ENCODE measurements at places on chromosomes 4 and X.

DNA sequence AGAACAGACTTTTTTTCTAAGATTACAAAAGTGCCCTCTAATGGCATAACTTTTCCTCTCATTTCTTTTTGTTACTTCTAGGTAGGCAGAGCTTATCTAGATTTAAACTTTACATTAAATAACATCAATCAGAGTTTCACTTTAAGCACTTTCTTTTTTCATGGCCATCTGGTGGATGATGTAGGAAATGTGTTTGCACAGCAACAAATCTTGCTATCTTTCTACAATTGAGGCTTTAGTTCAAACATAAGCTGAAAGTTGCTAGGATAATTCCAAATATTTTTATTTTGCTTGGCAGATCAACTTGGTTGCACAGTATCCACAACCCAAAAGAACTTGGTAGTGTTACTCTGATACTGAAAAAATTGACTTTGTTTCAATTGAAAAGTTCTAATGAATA lies 22.0 kb downstream of the NDNF start:
- no peak for DNase-seq

GRCh38 chr4:187668526-187669082 lies 327.0 kb upstream of the ZFP42 start:
- DNase-seq = no peak

DNA sequence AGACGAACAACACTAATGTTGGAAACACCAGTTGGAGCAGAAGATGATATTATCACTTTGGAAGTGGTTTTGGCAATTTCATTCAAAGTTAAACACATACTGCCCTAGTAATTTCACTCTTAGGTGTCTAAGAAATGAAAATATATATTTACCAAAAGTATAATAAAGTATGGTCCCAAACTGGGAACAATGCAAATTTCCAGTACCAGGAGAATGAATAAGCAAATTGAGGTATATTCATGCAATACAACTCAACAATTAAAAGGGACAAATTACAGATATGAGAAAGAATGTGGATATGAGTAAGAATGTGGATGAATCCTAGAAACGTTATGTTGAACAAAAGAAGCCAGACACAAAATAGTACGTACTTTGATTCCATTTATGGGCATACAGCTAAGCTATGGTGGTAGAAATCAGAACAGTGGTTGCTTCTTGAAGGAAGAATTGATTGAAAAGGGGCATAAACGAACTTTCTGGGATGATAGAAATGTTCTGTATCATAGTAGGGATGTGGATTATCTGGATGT lies 10.0 kb downstream of the ELMOD2 start:
- no peak for DNase-seq

GRCh38 chr4:182908124-182908523 lies 9.1 kb downstream of the DCTD start:
- no peak for DNase-seq

GRCh38 chrX:154596290-154596929 lies 11.5 kb downstream of the CTAG1A start:
- no peak for DNase-seq

DNA sequence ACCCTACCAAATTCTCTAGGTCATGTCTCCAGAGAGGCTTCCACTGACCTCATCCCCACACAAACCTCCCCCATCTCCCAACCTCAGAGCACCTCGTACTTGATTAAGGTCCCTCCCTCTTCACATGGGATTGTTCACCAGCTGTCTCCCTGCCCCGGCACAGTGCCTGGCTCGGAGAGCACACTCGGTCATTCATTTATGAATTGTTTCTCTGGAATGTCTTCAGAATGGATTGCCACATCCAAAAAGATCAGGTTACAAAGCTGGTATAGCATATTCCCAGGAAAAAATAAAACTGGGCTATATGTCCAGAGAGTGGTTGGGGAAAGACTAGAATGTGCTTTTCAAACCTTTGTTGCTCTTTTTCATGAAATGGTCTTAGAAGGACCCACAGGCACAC lies 21.6 kb downstream of the JAKMIP1 start:
- no peak for DNase-seq

GRCh38 chrX:123854329-123854728 lies 5.5 kb upstream of the XIAP start:
- DNase-seq = no peak

DNA sequence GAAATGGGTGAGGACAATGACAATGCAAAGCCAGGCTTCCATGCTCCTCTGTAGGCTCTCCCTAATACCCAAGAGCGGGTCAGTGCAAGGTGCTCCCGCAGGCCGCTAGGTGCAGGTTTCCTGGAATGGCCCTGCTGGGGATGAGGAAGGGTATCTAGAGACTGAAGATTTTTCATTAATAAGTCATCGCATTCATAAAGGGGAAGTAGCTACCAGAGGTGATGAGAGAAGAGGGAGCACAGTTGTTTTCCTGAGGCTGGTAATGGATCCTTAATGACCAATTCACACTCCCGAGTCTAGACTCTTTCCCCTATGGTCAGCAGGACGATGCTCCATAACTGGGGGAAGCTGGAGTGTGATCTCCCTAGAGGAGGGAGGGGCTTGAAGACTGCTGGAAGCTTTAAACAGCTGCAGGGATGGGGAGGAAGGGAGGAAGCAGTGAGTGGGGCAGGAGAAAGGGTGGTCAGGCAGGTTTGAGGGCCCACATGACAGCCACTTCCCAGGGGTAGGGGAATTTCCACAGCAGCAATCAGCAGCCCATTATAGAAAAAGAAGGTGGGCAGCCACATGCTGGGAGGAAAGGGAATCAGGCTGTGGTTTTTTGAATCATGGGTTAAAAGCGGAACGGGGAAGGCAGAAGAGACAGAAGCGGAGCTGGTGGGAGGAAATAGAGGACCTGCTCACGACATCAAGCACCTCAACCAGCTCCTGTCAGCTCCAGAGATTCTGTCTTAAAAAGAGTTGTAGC lies 10.2 kb upstream of the ATP6AP2 start:
- no peak for DNase-seq

DNA sequence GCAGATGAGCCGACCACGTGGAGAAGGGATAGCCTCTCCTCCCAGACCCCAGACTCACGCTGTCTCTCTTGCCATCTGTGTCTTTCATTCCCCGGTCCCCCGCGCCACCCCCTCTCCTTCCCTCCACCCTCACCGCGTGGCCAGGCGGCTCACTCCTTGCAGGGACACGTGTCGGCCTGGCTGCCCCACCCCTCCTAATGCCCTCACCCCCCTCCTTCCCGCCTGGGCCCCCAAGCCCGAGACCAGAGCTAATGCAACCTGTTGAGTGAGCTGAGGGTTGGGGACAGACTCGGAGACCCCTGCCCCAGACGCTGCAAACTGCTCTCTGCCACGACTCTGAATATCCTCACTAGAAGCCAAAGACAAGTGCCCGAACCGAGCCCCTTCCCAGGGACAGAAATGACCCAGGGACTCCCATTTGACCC lies 1.8 kb downstream of the SLC38A5 start:
- DNase-seq = no peak

- DNase-seq = no peak
Measured at GRCh38 chrX:135194684-135195083, 23.5 kb upstream of the CT55 start.

DNA sequence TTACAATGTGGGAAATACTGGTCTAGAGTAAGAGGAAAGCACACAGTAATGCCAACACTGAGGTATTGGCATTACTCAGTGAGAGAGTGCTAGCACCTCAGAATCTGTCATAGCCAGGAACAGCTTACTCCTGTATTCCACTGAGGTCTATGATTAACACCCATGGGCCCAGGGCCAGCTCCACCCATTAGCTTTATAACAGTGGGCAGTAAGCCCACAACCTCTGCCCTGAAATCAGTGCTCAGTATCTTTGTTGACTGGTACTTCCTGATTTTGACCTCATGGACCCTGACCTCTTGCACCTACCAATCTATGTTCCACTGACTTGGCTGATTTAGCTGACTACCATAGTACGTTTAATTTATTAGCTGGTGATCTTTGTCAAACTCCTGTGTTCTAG lies 56.1 kb downstream of the LANCL3 start:
- no peak for DNase-seq

DNA sequence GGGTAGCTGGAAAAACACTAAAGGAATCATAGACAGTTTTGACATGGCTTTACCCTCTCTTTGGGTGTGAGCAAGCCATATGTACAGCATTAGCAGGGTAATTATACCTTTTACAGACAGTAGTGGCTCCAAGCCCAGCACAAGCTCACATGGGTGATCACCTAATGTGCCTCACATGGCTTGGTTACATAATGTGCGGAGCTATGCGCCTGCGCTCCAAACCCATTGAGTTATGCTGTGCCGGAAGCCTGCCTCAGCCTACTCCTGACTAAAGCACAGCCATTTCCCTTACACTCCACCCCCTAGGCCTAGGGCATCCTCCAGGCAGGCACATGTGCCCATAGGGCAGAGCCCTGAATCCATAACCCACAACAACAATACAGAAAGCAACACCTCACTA lies 6.5 kb upstream of the TSPAN5 start:
- no peak for DNase-seq

DNA sequence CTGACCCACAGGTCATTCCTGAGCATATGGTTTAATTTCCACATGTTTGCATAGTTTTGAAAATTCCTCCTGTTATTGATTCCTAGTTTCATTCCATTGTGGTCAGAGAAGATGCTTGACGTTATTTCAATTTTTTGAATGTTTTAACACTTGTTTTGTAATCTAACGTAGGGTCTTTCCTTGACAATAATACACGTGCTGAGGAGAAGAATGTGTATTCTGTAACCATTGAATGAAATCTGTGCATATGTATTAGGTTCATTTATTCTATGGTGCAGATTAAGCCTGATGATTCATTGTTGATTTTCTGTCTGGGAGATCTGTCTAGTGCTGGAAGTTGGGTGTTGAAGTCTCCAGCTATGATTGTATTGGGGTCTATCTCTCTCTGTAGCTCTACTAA lies 486.4 kb upstream of the RPS6KA3 start:
- DNase-seq = no peak

GRCh38 chr4:189081826-189082225 lies 858.8 kb upstream of the FRG1 start:
- DNase-seq = no peak

GRCh38 chrX:20965270-20966044 lies 408.8 kb upstream of the CNKSR2 start:
- no peak for DNase-seq

- no peak for DNase-seq
Measured at GRCh38 chrX:24920769-24921168, 95.0 kb downstream of the ARX start.

DNA sequence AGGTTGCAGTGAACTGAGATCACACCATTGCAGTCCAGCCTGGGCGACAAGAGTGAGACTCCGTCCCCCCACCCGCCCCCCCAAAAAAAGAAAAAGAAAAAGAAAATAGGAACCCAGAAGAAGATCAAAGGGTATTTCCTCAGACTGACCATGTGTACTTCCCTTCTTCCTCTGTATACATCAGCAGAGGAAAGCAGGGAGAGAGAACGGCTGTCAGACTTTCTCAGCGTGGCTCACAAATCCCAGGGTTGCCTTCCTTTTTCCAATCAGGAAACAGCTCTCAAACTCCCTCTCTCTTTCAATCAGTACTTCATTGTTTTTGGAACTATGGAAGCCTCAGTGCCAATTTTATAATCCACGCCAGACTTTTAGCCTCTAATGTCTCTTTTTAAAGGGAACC lies 59.1 kb downstream of the CHRNA9 start:
- DNase-seq = no peak

GRCh38 chr4:55866973-55867574 lies 13.6 kb downstream of the EXOC1 start:
- DNase-seq = no peak

- no peak for DNase-seq
Measured at GRCh38 chr4:122772311-122772710, 39.8 kb downstream of the BBS12 start.

- DNase-seq = no peak
Measured at GRCh38 chr4:133161570-133162295, 12.6 kb downstream of the PCDH10 start.

DNA sequence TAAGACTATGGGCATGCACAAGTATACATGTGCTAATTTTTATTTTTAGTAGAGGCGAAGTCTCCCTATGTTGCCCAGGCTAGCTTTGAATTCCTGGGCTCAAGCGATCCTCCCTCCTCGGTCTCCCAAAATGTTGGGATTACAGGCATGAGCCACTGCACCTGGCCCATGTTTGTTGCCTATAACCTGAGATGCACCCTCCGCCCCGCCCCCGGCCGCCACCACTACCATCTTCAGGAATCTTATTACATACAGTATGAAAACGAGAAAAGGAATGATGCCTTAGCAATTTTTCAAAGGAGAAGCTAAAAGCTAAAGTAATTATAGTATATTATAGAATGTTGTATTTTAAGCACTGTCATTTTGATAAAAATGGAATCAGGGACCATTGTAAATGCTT lies 61.2 kb downstream of the POU4F2 start:
- no peak for DNase-seq

GRCh38 chrX:82813671-82814078 lies 694.4 kb upstream of the POU3F4 start:
- no peak for DNase-seq

DNA sequence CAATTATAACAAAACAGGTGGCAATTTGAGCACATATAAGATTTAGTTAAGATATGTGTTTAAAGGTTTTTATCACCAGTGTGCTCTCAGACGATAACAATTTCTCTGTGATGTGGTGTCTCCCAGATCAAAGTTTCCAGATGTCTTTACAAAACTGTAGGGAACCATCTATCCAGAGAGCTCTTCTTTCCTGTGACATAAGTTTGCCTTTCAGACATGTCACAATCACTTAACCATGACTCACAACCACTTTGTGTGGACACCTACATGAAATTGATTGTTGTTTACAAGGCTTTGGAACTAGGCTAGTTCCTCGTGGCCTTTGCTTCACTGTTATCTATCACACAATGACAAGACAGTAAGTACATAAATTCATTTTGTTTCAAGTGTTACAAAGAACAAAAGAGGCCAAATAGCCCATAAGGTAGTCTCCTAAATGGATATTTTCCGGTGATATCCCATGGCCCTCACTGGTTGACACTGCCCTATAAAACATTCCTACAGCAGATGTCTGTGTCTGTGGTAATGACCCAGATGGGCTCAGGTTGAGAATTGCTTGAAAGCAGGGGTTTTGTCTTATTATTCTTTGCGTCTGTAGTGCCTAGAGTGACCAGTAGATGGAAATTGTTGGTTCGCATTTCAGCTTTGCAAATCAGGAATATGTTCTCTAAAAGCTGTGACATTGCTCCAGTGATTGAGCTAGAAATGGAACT lies 297.8 kb upstream of the FAM241A start:
- no peak for DNase-seq

DNA sequence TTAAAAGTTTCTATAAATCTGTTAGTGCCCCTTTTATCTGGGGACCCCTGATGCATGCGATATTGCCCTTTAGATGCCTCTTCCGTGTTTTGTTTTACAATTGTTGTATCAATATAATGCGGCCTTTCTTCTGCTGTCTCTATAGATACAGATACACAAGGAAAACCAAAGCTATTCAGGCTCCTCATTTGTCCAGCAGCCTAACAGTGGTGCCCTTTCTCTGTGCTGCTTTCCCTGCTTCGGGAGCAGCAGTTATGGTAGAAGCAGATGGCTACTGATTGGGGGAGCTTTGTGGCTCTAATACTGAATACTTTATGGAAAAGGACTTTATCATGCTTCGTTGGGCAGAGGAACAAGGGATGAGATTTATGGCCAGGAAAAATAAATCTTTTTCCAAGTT lies 10.6 kb upstream of the PRDM8 start:
- DNase-seq = no peak

- no peak for DNase-seq
Measured at GRCh38 chr4:26208237-26208994, 112.4 kb upstream of the RBPJ start.

Data from upper lobe of right lung (tissue), 1 donor.